ENCODE measurements at places on chromosomes 3 and 15.

DNA sequence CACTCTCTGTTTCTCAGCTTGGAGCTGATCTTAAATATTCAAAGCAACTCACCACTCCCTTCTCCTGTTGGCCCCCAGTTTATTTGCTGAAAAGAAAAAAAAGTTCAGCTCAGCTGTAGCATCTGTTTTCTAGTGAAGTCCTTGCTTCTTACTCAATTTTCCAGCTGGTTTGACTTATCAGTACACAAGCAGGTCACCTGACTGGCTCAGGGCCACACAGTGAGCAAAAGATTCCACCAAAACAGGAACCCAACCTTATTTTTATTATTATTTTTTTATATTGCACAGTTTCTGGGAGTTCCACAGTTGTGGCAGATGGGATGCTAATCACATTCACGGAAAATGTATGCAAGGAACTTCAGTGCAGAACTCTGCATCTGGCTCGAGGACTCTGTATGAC is 390.7 kb upstream of the RGMA start:
- no peak for DNase-seq

- DNase-seq = peak; percentile 37
Observed at GRCh38 chr15:59885832-59886231, 118.3 kb upstream of the FOXB1 start.

- no peak for DNase-seq
Observed at GRCh38 chr15:80850941-80851451, 71.8 kb downstream of the CEMIP start.

GRCh38 chr15:41115161-41115651 is 874 bp downstream of the INO80 start:
- peak; percentile 52 for DNase-seq

DNA sequence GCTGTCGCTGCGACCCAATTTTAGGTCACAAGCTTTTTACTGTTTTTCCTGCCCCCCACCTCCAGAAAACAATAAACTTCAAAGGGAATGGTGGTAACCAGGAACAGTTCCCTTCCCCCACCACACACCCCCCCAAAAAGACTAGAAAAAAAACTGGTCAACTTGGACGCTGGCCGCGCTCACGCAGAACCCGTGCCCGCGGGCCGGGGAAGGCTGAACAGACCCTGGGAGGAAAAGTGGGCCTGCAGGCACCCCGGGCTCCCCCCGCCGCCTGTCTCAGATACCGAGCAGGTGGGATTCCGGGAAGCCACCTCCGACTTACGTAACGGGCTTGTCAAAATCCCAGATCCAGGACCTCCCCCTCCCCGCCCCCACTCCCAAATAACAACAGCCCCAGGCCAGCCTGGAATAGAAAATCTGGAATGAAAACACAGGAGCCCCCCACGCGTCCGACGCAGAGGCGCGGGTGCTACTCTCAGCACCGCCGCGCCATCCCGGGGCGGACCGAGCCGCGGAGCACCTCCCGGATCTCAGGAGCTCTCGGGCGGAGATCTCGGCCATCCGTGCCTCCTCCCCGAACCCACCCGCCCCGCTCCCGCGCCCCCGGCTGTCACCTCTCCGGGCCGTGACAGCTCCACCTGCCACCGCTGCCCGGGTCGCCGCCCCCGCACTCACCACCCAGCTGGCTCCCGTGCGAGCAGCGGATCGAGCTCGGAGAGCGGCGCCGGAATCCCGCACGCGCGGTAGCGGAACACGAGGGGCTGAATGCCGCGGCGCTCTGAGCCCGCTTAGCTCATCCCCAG is 557 bp downstream of the DENND4A start:
- DNase-seq = peak; percentile 27

- no peak for DNase-seq
Observed at GRCh38 chr3:43882976-43883680, 192.4 kb downstream of the ABHD5 start.
